ENCODE measurements at places on chromosomes 1 and 21.

- DNase-seq: no peak
Observed at GRCh38 chr1:23394684-23395083, 25.0 kb upstream of the ZNF436 start.

- no peak for DNase-seq
Observed at GRCh38 chr1:91744953-91745639, 140.9 kb downstream of the TGFBR3 start.

GRCh38 chr1:48955774-48956173, 179.1 kb upstream of the BEND5 start:
- DNase-seq: no peak

GRCh38 chr1:117093091-117093534, 28.4 kb downstream of the TRIM45 start:
- DNase-seq: no peak

DNA sequence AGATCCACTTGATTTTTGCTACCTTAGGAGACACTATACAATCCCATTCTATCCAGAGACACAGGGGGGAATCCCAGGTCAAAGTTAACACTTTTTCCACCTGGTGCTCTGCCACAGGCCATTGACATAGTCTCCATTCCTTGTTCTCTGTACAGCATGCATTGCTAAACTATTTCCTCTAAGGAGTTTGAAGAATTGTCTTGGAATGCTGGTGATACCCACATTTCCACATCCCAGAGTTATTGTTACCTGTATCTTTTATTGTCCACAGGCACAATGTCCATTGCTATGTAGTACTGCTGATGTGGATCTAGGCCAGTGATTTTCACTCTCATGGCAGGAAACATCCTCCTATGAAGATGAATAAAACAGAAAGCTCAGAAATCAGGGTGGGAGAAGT, 61.9 kb downstream of the TBX15 start:
- DNase-seq: no peak
